Activated T-helper 9 cell treated with anti-CD3 and anti-CD28 coated beads, Interleukin-2, amount 50 U/mL, for 16 hours (primary cell): ENCODE measurements at places on chromosomes 5 and 9.

- DNase-seq = no peak
Measured at GRCh38 chr5:39331861-39332381, 32.4 kb downstream of the C9 start.

GRCh38 chr5:168030912-168031311 lies 260.5 kb upstream of the WWC1 start:
- DNase-seq = no peak

GRCh38 chr9:81874250-81874649 lies 54.0 kb upstream of the SPATA31D4 start:
- no peak for DNase-seq

GRCh38 chr9:87109851-87110250 lies 162.5 kb upstream of the GAS1 start:
- no peak for DNase-seq

- DNase-seq = no peak
Measured at GRCh38 chr9:101333490-101333889, 51.3 kb downstream of the BAAT start.

- DNase-seq = no peak
Measured at GRCh38 chr5:110087829-110088228, 398.1 kb downstream of the MAN2A1 start.

GRCh38 chr5:421287-421880 lies 21.6 kb upstream of the EXOC3 start:
- no peak for DNase-seq

DNA sequence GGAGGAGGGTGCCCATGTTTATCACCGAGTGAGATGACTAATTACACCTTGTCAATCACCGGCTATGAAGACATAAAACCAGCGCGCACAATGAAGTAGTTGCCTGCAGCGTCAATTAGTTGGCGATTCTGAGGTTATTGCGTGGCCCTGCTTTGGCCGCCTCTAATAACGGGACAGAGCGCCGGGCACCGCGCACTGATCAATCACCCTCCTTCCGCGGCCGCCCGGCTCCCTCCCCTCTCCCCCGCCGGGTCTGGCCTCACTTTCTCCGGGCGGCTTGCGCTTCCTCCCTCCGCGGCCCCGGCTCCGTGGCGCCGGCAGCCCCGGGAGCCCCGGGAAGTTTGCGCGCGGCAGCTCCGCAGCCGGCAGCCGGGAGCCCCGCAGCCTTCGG lies 3.3 kb upstream of the LHX2 start:
- no peak for DNase-seq

GRCh38 chr5:169795338-169795737 lies 158.3 kb downstream of the DOCK2 start:
- DNase-seq = no peak

DNA sequence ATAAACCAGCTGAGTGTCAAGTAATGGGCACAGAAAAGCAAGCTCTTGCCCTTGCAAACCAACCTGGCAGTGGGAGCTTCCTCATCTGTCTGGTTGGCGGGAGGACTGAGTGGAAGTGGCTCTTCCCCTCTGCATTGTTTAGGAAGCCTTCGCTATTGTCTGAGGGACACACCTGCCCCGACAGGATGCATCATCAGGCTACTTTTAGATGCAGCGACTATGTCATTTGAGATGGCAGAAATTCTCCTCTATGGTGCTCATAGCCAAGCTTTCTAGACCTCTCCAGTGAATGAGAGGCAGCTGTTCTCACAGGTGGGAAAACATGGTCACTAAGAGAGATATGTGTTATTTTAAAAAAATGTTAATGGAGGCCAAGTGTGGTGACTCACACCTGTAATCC lies 104.0 kb downstream of the DOCK8 start:
- no peak for DNase-seq

GRCh38 chr5:135504376-135504775 lies 31.4 kb downstream of the NEUROG1 start:
- no peak for DNase-seq

- DNase-seq = no peak
Measured at GRCh38 chr5:169717288-169717687, 80.2 kb downstream of the DOCK2 start.
